ENCODE measurements at places on chromosomes 2 and 18.
A peak's percentile ranks its signal among the peaks of the same experiment; 100 is the strongest.

DNA sequence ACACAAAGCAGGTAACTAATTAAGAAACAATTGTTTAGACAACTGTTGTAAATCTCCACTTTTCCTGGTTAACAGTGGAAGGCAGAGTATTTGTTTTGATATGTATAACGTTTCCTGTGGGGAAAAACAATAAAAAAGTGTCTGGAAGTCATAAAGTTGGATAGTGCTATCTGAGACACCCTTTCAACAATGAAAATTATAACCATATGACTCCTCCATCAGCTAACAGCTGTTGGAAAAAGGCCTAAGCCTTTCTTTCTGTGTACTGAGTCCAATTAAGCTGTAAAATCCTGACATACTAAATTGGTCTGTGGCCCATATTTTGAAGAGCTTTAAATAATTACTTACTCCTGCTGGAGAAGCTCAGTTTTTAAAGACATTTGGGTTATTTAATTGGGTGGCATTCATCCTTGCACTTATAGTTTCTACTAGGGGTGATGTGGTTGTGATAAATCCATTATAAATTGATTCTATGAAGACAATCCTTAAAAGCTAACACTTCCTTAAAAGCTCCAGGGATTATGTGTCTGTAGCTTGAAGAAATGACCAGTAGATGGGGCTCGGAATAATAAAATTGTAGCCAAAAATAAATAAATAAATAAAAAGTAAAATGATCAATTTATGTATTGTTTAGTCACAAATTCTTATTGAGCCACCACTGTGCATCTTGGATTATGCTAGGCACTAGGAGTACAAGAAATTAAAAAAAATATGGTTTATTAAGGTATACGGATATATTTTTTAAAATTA is 698.1 kb upstream of the NXPH2 start:
- DNase-seq = no peak

DNA sequence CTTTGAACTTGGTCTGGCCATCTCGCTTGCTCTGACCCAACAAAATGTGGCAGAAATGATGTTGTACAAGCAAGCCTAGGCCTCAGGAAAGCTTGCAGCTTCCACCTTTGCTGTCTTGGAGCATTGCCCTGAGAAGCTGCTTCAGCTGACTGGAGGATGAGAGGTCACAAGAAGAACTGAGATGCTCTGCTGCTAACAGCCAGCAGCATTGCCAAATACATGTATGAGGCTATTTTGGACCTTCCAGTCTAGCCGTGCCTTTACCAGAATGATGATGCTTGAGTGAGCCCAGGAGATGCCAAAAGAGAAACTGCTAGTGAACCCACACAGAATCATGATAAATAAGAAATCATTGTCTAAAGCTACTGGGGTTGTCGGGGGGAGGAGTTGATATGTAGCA is 13.2 kb upstream of the ITGAV start:
- DNase-seq = no peak

DNA sequence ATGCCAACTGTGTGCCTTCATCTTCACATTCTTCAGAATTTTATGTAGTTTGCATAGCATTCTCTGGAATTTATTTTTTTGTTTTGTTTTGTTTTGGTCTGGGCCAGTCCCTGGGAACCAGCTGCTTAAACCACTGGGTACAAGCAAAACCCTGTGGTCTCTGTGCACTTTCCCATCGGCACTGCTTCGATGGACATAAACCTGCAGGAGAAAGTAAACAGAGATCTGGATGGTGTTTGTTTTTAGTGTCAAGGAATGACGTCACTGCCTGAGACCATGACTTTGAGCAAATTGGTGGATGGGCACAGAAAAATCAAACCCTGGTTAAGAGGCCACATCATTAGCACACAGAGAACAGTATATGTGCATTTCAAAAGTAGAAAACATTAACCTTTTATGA is 64.7 kb upstream of the RASGRP3 start:
- DNase-seq = no peak

DNA sequence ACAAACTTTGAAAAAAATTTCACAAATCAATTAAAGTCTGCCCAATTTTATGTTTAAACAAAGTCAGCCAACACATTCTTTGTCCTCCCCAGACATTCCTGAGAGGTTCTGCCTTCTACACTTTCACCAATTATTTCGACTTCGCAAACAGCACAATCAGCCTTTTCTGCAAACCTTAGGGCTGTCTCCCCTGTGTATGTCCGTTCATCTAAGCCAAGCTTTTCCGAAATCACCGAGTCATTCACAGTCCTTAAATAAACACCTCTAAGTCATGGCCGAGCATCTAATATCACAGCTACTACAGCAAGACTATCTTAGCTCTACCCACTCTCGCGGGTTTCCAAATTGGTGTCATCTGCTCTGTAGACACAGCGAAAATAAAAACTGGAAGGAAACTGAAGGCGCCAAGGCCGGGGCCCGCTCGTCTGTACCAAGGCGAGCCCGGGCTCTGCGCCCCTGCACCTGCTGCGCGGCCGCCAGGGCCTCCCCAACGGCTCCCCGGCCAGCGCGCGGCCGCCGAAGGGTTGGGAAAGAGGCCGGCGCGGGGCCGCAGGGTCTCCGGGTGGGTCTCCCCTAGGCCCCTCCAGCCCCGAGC is 730 bp downstream of the ODC1 start:
- no peak for DNase-seq

- DNase-seq = no peak
Observed at GRCh38 chr2:74585406-74586185, 31.1 kb downstream of the DOK1 start.

DNA sequence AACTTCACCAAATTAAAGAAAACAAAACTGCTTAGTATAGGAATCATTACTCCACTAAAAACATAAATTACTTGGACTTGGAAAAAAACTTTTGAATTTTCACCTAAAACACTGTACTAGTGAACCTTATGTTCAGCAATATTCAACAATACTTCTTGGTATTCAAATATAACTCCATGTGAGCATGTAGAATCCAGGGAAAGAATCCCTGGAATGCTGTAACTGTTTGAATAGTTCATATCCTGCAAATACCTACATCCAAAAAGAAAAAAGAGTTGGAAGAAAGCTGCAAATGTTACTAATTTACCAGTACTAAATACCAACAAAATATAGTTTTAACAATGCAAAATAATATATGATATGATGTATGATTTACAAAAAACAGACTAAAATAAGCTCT is 65.4 kb downstream of the IKZF2 start:
- no peak for DNase-seq

DNA sequence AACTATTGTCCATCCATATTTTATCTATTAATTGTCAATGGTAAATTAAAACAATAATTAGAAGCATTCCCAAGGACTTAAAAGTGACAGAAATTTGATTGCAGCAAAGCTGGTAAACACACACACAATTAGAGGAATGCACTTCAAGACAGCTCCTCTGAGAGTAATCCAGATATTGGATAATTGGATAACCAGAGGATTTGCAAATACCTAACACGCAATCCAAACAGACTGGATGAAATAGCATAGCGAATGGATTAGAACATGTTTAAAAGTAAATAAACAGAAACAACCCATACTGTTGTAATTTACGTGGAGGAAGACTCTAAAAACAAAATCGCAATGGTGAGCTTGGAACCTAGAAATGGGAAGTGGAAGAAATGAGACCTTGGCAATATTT is 239.8 kb downstream of the METTL4 start:
- no peak for DNase-seq

DNA sequence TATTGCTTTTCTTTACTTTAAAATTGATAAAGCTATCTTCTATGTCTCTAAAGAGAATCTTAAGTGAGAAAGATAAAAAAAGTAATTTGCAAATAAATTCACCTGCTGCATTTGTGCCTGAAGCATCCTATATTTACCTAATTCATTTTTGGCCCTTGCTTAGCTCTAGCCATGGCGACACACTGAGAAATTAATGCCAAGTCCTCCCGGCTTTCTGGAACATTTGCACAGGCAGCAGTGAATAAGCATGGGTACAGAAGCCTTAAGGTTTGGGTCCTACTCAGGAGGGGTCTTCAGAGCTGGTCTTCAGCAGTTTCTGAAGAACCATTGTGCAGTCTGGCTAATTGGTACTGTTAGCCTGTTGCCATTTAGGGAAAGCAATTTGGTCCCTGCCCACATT is 73.9 kb upstream of the ZEB2 start:
- DNase-seq = no peak

DNA sequence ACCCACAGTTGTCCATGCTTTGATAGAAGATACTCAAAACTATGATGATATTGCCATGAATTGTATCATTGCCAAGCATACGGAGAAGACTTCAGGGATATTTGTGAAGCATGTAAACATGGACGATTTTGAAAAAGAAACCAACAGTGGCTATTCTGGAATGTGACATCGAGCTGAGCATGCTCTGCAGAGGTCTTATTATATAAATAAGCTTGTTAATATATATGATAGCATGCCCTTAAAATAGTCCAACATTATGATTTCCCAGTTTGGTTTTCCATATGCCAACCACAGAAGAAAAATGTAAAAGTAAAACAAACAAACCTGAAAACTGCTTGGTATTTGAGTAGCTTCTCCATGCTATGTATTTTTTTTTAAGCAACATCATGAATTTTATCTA is 159.1 kb downstream of the LNPK start:
- DNase-seq = no peak

GRCh38 chr18:27599202-27599829 is 414.2 kb upstream of the CHST9 start:
- DNase-seq = peak; percentile 11

- no peak for DNase-seq
Observed at GRCh38 chr2:207766697-207767460, 2.8 kb downstream of the FZD5 start.

DNA sequence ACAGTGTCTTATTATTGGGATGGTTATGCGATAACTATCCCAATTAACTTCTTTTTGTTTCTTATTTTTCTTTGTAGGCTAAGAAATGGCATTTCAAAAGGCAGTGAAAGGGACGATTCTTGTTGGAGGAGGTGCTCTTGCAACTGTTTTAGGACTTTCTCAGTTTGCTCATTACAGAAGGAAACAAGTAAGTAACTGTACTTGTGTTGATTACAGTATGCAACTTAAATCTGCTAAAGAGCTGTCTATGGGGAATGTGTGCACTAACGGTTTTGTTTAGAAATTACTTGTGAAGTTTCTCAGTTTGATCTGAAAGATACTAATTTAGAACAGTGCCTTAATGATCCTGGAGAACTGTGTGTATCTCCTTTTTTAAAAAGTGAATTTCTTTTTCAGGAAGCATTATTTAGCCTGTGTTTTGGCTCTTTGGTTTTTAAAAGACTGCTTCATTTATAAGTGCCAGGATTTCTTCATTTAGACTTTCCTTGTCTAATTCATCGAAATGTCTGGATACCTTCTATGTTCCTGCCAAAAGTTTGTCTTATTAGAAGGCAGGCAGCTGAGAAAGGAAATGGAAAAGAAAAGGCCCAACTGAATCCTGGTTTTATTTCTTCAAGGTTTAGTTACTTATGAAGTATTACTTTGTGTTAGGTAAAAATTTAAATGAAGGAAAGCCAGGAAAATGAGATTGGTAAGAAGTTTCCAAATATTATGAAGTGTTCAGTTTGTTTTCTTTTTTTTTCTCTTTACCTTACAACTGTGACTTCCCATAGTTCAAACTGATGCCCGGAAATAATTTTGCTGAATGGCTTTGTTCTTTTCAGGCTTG is 40.1 kb downstream of the GPD2 start:
- DNase-seq = no peak

GRCh38 chr2:230430957-230431910 is 15.2 kb downstream of the SP100 start:
- DNase-seq = no peak

DNA sequence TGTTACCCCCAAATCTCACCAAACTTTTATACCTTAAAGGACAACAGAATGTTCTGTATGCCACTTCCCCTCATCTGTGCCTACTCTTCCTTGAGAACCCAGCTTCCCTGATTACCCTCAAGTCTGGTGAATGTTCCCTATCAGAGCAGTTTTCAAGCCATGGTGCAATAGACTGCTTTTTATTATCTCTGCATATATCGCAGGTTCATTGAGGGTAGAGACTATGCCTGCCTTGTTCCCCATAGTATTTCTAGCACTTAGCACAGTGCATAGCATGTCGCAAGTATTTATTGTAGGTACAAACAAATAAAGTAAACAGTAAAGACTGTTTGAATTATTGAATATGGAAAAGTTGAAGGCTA is 146.6 kb downstream of the HAUS1 start:
- no peak for DNase-seq

DNA sequence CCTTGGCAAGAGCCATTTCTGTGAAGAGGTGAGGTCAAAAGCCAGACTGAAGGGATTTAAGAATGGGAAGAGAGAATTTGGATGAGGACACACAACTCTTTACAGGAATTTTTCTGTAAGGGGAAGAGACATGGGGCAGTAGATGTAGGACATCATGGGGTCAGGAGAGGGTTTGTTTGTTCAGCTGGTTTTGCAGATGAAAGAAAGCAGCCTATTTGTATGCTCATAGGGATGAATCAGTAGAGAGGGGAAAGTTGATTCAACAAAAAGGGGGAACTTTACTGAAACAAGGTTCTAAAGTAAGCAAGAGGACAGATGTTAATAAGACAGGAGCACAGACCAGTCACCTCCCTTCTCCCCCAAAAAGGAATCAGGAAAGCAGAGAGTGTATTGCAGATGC is 11.2 kb downstream of the SCG2 start:
- no peak for DNase-seq

- no peak for DNase-seq
Observed at GRCh38 chr2:98937906-98938305, 1.9 kb upstream of the CRACDL start.

DNA sequence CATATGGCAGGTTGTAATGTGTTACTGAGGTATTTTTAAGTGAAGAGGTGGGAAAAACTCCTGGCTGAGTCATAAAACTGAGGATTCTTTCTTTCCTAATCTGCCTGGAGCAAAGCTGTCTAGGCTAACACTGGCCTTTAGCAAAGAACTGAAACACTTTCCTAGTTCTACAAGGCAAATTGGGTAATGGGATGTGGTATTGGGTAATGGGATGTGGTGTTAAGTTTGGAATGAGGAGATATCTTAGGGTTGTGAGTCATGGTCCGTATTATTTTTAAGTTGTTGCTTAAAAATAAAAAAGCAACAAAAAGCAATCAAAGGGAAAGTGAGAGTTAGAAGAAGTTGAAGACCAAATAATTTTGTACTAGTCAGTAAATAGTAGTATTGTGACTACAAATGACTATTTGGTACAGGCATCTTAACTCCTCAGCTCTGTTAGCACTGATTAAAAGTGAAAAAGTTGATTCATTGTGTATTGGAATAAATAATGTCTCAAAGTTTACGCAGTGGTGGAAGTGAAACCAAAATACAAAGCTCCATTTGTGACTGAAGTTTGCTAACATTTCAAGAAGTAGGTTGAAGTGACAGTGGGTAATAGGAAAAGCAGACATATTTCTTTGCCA is 216.8 kb downstream of the CAMKMT start:
- no peak for DNase-seq

- DNase-seq = no peak
Observed at GRCh38 chr2:12269041-12269972, 447.4 kb upstream of the TRIB2 start.

GRCh38 chr18:46587600-46587999 is 69.4 kb downstream of the LOXHD1 start:
- DNase-seq = no peak

DNA sequence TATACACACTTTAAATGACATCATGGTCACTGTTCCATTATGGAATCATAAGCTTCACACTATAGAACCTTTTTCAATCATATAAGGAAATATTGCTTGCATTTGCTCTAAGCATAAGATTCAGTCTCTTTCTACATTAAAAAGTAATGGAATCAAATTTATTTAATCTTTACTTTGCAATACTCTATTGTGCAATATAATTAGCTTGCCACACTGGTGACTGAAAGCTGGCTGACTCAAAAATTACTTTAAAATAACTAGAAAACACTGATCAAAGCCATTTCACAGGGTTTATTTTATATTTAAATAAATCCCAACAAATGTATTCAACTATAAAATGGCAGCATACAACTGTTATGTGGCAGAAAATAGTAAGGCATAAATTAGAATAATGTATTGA is 13.2 kb upstream of the ORC2 start:
- DNase-seq = no peak
